Hematopoietic multipotent progenitor cell treated with erythropoietin and hydrocortisone succinate and interleukin-3 and kit ligand, for 4 days (in vitro differentiated cells): ENCODE measurements at places on chromosomes 7 and 10.

GRCh38 chr10:29217292-29217738, 71.6 kb upstream of the LYZL1 start:
- no peak for DNase-seq

DNA sequence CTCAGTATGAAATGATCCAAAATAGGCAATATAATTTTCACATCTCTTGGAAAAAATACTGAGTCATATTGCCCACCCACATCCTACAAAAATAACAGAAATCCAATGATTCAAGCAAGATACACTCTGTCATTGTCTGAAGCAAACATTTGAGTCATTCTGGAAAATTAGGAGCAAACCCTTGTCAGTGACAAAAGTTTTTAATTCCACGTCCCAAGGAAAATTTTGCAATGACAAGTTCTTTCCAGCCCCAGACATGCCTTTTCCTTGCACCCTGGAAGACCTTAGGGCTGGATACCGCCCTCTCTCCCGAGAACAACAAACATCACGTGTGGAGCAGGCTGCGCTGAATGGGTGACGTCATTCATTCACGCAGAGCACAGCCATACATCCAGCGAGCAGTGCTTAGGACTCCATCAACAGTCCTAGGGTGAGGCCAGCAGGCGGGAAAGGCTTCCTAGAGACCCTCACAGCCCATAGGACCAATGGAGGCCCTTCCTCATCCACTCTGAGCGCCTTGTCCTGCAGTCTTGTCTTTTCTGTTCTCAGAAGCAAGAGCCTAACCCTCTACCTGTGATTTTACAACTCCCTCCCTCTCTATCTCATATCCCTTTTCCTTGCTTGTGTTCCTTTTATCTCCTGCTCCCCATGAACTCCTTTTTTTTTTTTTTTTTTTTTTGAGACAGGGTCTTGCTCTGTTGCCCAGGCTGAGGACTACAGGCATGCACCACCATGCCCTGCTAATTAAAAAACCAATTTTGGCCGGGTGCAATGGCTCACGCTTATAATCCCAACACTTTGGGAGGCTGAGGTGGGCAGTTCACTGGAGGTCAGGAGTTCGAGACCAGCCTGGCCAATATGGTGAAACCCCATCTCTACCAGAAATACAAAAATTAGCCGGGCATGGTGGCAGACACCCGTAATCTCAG, 23.5 kb upstream of the KDM7A start:
- no peak for DNase-seq

DNA sequence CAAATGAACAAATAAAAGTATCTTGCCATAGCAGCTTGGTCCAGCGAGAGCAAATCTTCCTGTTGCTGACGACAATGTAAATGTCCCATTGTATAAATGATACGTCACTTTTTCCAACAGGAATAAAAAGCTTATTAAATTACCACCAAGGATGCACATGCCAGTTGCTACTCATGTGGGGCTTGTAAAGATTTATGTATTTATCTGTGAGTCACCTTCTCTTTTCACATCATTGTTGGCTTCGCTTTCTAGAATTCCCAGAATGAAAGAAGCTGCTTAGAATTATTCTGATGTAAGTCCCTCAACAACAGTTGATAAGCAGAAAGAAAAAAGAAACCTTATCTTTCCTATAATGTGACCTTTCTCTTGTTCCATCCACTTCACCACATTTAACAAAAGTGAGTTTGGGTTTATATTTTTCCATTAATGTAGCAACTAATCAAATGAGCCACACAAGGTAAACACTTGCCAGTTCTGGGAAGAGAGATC, 22.4 kb downstream of the DNAJC12 start:
- no peak for DNase-seq

DNA sequence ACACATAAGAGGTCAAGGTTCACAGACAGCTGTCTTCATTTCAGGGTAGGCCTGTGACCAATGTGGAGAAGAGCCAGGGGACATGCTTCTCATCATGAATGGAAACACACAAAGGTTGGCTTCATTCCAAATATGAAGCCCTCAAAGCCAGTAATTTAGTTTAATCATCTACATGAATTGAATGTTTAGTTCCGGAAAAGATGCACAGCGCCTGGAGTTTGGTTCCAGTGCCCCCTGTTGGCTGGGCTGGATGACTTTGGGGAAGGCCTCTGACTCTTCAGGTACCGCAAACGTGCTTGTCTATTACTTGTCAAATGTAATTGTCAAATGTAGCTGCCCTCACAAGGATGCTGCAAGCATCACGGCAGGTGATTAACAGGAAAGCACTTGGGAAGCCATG, 130.7 kb downstream of the ADRA2A start:
- DNase-seq = peak; percentile 81

GRCh38 chr7:121666306-121666705, 206.7 kb upstream of the PTPRZ1 start:
- DNase-seq = no peak

- no peak for DNase-seq
Measured at GRCh38 chr10:121732656-121733445, 134.6 kb upstream of the FGFR2 start.

DNA sequence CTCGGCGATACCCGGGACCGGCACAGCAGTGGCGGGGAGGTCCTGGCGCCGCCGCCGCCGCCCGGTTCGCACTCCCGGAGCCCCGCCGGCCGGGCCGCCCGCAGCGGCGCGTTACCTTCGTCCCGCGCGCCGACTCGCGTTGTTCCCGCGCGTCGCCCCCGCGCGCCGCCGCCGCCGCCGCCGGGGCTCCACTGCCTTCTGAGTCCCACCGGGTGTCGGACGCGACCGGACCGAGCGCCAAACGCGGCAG, at the start of gene EZH2:
TSS of gene EZH2 (minus strand) at position 243 of the 250 bp plus-strand sequence. CDS start 36,993 bp downstream, outside the sequence.
- no peak for DNase-seq

- DNase-seq = peak; percentile 8
Measured at GRCh38 chr7:122014697-122015096, 129.4 kb downstream of the AASS start.

DNA sequence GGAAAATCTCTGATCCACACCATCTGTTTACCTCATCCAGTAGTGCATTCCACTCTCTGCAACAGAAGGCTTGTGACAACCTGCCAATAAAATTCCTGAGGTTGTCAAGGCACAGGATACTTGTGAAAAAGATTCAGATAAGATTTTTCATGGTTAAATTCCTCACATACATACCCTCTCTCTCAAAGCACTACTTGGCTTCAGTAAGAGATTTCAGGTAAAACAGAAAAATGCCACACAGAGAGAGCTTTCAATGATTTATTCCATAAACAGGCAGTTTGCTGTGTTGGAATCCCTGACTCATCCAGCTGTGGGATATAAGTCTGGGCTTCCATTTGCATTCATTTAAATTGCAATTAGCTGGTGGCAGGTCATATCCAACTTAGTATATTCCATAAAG, 99.7 kb upstream of the CAV2 start:
- DNase-seq = no peak

DNA sequence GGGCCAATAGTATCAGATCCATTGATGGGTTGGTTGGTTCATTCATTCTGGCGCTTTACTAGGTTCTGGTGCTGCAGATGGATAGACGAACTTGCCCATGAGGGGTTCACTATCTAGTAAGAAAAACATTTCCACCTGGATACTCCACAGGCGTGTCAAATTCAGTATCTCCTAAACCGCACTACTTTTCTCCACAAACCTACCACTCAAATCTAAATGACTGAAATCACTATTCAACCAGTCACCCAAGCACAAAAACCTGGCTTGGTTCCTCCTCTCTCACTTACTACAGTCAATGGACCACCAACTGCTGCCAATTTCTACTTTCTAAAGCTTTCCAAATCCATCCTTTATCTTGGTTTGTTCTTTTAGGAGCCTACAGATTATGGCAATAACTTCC, 572 bp downstream of the AGK start:
- DNase-seq = no peak

DNA sequence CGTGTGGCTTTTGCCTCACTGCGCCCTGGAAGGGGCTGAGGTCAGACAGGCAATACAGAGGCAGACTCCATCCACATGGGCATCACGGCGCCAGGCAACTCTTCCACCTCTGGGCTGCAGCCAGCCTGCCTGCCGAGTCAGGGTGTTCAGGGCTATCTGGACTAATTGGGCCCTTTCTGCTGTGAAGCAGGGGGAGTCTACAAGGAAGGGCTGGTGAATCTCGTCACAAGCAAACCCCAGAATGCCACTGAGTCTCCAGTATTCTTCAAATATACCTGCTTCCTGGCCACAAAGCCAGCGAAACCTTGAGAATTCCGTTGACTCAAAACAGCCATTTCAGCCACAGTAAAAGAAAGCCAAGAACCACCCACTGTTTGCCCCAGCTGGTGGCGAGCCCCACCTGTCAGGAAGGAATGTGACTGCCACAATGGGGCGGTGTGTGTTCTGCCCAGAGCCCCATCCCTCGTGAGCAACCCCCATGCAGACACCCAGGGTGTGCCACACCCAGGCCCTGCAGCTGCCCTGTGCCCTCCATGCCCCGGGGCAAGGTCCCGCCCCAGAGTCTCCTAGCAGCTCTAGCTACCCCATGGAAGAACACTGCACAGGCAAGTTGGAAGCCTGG, 117.3 kb downstream of the FAM53B start:
- peak; percentile 73 for DNase-seq

- no peak for DNase-seq
Measured at GRCh38 chr10:1159131-1160061, 103.2 kb downstream of the WDR37 start.

GRCh38 chr7:11427686-11428273, 404.2 kb downstream of the THSD7A start:
- peak; percentile 84 for DNase-seq

GRCh38 chr10:8121201-8121890, 66.9 kb downstream of the GATA3 start:
- DNase-seq = peak; percentile 22

GRCh38 chr7:70242826-70243225, 644.6 kb downstream of the AUTS2 start:
- DNase-seq = no peak

DNA sequence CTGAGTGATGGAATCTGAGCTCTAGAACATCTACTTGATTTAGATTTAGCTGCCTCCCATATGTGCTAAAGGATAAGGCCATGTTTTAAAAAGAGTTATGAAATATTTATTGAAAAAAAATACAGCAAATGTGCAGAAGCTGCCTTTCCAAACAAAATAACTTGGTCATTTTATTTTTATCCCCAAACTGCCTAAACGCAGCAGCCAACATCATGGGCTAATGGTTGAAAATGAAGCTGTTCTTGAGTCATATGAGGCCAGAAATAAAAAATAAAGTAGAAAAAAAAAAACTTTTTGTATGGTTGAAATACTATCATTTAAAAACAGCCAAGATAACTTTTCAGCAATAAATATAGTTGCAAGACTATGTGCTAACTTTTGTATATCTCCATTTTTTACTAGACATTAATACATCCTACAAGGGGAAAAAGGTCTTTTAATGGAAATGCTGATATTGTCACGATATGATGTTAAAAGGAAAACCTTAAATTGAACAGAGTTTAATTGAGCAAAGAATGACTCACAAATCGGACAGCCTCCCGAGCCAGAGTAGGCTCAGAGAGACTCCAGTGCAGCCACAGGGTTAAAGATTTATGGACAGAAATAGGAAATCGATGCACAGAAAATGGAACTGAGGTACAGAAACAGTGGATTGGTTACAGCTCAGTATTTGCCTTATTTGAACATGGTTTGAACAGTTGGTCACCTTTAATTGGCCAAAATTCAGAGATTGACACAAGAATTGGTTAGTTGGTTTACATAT, 305.8 kb downstream of the MDFIC start:
- DNase-seq = no peak

GRCh38 chr7:38855867-38856266, 53.1 kb downstream of the VPS41 start:
- peak; percentile 22 for DNase-seq

- DNase-seq = no peak
Measured at GRCh38 chr7:32364581-32364980, 125.6 kb downstream of the LSM5 start.

GRCh38 chr7:90402785-90403173, 482 bp upstream of the CLDN12 start:
- DNase-seq = no peak

DNA sequence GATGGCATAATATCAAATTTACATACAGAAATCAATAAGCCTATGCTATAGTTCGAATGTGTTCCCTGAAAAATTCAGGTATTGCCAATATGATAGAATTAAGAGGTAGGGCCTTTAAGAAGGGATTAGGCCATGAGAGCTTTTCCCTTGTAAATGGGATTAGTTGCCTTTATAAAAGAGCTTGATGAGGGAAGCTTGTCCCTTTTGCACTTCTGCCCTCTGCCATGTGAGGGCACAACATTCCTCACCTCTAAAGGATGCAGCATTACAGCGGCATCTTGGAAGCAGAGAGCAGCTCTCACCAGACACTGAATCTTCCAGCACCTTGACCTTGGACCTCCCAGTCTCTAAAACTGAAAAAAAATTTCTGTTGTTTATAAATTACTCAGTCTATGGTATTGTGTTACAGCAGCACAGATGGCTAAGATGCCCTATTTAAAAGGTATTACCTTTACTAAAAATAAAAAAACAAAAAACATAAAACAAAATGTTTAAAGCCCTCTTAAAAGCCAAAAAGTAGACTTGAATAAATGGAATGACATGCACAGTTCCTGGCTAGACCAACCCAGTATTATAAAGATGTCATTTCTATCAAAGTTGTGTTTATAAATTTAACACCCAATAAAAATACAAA, 909.6 kb downstream of the REEP3 start:
- peak; percentile 73 for DNase-seq

GRCh38 chr7:22445140-22445743, 54.7 kb downstream of the STEAP1B start:
- DNase-seq = peak; percentile 25

DNA sequence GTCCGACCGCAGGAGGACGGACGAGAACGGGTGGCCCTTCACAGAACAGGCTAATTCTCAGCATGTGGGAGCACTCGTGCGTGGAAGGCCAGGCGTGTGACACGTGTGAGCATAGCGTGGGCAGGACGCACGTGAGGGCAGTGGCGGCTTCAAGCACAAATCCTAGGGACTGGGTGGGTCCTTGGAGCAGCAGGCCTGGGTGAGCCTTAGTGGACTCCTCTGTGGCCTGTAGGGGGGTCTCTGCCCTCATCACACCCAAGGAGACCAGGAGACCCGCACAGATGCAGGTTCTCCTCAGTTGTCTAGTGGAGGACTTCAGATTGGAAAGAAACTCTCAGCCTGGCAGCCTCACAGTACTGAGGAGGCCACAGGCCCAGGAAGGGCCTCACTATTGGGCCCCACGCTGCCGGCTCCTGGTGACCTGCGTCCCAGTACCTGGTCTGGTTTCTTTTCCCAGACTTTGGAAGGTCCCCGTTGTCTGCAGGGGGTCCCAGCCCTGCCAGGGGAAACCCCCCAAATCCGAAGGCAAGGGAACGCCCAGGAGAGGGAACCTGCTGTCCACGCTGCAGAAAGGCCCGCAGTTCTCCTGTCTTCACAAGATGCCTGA, 49.1 kb upstream of the FAM20C start:
- DNase-seq = no peak
